ENCODE measurements at places on chromosomes 12 and 14.

- no peak for DNase-seq
These were observed 83.7 kb downstream of the CHGA start for GRCh38 chr14:93006567-93007051.

- DNase-seq = no peak
These were observed 10.0 kb upstream of the GPR68 start for GRCh38 chr14:91254461-91254860.

GRCh38 chr12:107803092-107803491, 28.6 kb downstream of the ASCL4 start:
- no peak for DNase-seq

DNA sequence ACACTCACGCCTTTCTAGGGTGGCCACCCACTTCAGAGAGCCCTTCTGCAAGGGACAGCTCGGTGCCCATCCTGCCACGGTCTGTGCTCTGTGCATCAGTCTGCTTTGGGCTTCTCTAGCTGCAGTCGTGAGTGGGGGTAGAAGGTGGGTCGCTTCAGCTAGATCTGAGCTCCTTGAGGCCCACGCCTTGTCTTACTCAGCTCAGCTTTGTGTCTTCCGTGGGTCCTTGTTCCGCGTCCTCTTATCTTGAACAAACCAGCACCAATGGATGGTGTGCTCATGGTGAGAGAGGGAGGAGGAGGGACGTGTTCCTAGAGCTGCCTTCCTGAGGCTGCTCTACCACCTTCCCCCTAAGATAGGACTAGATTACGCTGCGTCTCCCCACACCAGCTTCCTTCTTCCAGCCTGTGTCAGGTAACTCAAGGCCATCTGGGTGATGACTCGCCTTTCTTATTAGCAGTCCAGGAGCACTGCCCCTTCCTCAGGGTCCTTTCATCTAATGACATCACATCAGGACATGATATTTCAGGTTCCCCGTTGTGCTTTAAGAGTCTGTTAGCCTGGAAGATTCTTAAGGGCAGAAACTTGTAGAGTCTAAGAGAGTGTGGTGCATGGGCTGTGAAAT, 118.8 kb downstream of the TSPAN9 start:
- DNase-seq = no peak

GRCh38 chr12:116123451-116124258, 153.8 kb downstream of the MED13L start:
- no peak for DNase-seq

All from GM04503 (cell line).